ENCODE measurements at places on chromosomes 7 and 10.

DNA sequence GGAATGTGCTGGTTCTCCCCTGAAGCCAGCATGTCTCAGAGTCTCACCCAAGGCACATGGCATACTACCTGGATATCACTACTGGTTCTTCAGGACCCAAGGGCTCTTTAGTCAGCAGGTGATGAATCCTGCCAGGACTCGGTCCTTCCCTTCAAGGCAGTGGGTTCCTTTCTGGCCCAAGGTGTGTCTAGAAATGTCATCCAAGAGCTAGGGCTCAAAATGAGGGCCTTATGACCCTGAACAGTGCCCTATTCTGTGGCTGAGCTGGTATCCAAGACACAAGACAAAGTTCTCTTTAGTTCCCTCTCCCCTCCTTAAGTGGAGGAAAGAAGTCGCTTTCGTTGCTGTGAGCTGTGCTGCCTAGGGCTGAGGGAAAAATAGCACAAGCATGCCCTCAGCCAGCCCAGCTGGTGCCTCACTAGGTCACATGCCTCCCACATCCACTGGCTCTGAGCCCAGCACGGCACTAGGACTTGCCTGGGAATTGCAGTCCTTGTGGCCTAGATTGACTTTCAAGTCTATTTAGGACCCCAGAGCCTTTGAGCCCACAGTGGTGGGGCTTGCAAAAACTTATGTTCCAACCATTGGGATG lies 106.0 kb downstream of the BMS1 start:
- DNase-seq, result no peak

- DNase-seq, result no peak
These were observed 57.9 kb downstream of the NPY start for GRCh38 chr7:24341691-24342413.

- DNase-seq, result no peak
These were observed 844.9 kb upstream of the PHF14 start for GRCh38 chr7:10128748-10129147.

DNA sequence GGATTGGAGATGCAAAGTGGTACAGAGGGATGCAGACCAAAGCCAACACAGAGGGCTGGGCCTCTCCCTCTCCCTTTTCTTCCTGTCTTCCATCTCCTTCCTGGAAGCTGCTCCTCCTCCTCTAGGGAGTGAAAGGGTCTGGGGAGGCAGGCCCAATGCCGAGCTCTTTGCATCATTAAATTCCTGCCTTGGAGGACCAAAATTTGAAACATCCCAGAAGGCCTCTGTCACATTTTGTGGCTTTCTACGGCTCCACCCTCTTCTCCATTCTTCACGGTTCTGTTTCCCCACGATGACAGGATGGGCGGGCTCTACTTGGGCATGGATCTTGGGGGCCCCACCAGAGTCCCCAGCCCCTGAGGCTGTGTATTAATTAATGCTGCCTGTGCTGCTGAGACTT lies 76.4 kb downstream of the NEURL1 start:
- DNase-seq, result no peak

DNA sequence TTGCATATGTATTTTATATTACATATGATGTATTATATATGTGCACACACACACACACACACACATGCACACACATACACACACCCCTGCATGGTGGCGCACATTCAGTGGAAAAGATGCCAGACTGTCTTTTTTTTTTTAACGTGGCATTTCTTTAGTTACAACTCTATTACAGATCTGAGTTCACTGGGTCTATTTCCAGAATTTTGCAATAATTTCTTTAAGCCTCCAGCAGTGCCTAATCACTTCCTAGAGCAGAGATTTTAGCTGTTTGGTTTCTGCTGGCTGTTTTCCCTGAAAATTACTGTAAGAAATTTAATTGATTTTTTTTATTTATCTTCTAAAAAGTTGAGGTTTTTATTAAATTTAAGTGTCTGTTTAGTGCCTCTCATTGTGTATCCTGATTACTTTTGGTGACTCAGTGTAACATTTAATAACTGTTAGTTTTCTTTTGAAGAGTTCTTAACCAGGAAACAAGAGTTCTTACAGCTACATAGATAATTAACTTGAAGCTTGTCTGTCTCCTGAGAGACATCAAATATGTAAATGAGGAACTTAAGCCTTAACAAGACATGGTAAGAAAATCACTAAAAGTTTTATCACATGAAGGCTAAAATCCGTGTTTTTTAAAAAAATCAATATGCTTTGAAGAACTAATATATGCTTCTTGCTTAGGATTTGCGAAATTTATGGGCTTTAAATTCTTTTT lies 232.0 kb downstream of the MDFIC start:
- no peak for DNase-seq

DNA sequence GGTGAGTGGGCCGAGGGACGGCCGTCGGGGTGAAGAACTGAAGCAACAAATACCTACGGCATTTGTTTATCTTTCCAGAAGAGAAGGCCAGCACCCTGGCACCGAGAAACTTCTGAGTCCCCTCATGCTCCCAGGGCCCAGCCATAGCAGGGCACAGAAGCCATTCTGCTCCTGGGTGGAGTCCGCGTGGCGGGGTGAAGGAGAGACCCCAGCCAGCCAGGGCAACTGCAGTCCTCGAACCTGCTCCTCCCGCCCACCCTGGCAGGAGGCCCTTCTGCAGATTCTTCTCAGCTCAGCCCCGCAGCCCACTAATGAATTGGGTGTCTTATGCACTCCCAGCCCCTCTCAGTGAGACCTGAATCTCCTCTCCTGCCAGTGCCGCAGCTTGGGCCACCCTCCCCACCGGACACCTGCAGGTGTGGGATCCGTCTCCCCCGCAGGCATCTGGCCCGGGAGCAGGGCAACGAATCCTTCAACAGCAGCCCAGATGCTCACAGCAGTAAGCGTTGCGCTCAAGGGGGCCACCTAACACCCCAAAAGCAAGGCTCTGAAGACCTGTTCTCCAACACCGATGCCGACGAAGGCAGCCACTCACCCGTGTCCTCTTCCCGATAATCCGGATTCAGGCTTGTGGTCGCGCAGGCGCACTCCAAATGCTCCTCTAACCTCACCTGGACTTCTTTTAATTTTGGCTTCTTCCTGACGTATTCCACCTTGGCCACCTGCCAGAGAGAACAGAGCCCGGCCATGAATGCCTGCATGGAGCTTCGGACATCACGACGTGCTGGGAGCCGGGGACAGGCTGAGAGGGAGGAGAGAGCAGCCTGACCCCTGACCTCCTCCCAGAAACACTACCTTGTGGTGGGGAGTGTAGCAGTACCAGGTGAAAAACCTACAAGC lies 18.9 kb downstream of the PDGFA start:
- no peak for DNase-seq

DNA sequence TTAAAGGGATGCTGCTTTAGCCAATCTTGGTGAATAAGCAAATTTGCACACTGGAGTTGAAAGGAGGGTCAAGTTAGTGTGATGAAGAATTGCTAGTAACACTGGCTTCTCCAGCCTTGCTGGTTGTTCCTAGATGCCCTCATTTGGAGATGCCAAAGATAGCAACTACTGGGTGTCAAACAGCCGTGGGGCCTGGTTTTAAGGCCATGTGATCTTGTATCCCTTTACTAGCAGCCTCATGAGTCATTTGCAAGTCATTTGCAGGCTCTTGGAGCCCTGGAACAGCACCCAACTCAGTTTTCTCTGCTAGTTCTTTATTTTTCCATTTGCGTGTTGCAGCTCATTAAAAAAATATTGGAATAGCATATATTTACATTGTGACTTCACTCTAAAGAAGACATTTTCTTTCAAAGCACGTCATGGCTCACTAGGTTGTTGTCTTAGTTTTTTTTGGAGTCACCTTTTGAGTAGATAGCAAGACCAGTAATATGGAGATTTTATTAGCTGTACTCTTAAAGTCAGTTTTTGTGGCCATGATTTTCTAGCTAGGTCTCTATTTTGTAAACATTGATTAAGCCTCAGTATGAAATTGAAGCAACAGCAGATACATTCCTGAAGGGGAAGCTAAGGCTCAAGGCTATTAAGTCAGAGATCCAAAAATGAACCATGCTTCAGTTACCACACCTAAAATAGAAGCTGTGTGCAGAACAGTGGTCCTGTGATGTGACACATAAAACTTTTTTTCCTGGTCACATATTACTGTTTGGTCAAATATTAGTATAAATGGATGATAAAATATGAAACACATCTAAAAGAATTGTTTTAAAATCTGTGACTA lies 1.3 kb downstream of the LSMEM1 start:
- DNase-seq, result peak; percentile 85

DNA sequence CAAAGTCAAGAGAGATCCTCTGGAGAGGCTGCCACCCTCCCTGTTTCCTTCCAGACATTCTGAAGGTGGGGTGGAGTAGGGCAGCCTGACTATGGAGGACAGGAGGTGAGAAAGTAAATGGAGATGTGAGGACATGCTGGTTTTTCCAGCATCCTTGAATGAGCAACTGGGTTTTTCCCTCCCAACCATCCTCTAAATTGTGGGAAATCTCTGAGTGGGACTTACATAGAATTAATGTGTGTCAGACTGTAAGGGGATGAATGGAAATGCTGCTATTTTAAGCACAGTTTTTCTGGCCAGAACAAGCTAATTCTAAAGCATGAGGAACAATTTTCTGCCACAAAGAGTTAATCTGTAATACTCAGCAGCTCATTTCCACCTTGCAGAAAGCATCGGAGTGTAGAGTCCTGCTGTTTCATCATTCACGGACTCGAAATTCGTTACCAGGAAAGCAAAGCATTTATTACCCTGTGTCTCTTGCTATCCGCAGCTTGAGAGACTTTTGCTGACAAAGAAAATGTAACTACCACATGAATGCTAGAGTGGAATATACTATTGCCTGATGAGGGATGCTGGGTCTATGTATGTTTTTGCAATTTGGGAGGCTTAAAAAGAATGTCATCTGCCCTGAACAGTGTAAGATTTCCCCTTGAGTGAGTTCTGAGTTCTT lies 213.0 kb downstream of the CELF2 start:
- no peak for DNase-seq

DNA sequence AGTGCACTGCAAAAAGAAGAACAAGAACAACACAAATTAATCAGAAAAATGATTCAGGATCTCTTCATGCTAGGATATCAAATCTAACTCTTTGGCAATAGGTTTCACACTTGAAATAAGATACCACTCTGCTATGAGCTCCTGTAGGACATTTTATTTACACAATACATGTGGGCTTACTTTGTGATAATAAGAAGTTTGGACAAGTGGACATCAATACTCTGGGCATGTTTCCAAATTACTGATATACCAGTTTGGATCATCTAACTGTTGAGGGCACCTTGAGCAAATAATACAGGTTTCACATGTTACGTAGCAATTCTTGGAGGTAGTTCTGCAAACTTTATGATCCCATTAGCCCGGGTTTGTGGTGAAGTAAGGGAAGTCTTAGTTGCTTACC lies 59.8 kb downstream of the CPVL start:
- no peak for DNase-seq

DNA sequence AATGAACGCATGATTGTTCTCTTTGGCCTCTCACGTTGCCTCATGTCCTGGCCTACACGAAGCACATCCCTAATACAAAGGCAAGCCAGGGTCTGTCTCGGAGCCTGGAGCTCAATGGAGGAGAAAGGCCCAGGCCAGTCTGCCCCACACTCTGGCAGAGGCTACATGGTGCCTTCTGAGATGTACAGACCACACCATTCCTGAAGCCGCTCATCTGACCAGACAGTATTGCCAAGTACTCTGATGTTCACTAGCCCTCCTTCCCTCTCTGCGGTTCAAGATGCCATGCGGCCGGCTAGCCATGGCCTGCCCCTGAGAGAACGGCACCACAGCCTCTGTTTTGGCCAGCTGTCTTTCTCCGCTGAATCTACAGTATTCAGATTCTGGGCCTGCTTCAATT lies 5.9 kb downstream of the BNIP3 start:
- no peak for DNase-seq

GRCh38 chr10:101222683-101223273 lies 6.5 kb downstream of the LBX1 start:
- no peak for DNase-seq

GRCh38 chr10:69419744-69420126 lies 3.0 kb upstream of the TACR2 start:
- DNase-seq, result no peak

DNA sequence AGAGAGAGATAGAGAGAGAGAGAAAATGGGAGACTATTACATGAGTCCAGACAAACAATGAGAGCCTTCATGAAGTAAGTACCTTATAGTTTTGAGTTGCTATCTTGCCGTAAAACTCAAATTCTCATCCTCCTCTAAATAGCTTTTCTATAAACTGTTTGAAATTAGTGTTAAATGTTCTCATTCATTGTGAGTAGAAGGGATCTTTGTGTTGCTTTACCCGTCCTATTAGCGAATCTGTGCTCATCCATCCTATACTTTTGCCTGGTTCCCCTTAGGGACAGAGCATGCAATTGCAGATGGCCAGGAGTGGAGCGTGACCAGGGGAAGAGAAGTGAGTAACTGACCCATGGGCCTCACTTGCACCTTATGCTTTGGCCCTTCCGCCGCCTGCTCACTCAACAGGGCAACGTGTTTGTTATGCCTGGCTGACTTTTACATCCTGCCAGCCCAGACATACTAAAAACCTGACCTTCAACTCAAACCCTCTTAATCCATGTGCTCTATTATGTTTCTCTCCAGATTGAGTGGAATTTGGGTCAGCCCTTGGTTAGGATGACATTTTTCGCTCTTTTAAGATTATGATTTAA lies 244.2 kb upstream of the YAE1 start:
- no peak for DNase-seq

GRCh38 chr7:7795630-7796121 lies 77.3 kb upstream of the RPA3 start:
- no peak for DNase-seq

- DNase-seq, result no peak
These were observed 84.6 kb downstream of the VPS50 start for GRCh38 chr7:93316730-93317129.

DNA sequence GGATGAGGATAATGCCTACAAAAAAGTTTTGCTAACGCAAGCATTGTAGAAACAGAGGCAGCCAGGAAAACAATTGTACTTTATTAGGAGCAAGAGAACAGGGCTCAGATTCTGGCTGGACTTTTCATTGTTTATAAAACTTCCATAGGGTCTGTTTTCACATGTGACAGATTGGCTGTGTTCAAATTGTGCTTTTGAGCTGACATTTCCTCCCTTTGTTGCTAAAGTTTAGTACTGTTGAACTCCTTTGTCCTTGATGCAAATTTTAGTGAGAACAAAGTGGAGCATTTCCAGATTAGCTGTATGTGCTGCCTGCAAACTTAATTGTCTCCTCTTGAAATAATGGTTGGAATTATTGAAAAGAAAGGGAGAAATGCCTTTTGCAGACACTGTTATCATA lies 221.0 kb upstream of the FZD1 start:
- DNase-seq, result no peak

DNA sequence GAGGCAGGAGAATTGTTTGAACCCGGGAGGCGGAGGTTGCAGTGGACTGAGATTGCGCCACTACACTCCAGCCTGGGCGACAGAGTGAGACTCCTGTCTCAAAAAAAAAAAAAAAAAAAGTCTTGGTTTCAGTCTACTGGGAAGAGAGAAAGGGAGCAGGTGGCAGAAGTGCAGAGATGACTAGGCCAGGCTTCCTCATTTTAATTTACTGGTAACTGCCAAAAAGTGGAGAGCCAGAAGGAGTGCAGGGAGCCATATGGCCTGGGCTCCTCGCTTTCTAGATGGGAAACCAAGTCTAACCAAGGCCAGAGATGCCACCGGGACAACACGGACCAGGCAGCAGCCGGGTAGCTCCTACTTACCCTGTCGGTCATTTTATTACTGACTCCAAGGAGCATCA lies 12.2 kb downstream of the SEPHS1 start:
- DNase-seq, result no peak

- no peak for DNase-seq
These were observed 102.7 kb downstream of the PDGFA start for GRCh38 chr7:416761-417624.

GRCh38 chr7:631964-632830 lies 94.3 kb upstream of the DNAAF5 start:
- DNase-seq, result no peak

GRCh38 chr7:157660971-157661610 lies 324.3 kb downstream of the DNAJB6 start:
- no peak for DNase-seq

All from fibroblast of the conjunctiva (primary cell).